ENCODE measurements at places on chromosomes 7 and 10. TPM values are rescaled to one million over a fixed set of nuclear protein-coding genes. Genes with fewer than 3 reads are reported as not detected.

The OR2A5 gene
- not detected for total RNA-seq

The SHH gene
- not detected for total RNA-seq

The FBXL13 gene
- total RNA-seq: 0.18 TPM

The PLEKHS1 gene
- total RNA-seq: 0.03 TPM

The SMO gene
- 14.3 TPM for total RNA-seq

The SLC39A12 gene
- total RNA-seq: not detected

The CCDC172 gene
- total RNA-seq: not detected

The FAM25C gene
- total RNA-seq: not detected

The SMURF1 gene
- 20.3 TPM for total RNA-seq

The BBIP1 gene
- 33.6 TPM for total RNA-seq

The GHITM gene
- 221 TPM for total RNA-seq

Measured in SJSA1 (cell line).